Kasumi-1 (cell line): ENCODE measurements at places on chromosomes 12 and 14.

DNA sequence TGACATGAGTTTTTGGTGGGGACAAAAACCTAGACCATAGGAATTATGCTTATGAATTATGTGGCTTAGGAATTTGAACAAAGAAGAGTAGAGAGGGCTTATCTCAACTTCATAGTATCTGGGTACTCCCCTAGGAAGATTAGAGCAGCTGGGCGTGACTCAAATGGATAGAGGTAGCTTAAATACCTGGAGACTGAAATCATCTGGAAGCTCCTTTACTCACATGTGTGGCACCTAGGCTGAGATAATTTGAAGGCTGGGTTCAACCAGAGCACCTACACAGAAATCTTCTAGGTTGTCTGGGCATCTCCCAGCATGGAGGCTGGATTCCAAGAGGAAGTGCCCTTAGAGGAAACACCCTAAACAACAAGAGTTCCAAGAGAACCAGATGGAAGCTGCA lies 393.9 kb downstream of the ADAMTS20 start:
- no peak for DNase-seq

DNA sequence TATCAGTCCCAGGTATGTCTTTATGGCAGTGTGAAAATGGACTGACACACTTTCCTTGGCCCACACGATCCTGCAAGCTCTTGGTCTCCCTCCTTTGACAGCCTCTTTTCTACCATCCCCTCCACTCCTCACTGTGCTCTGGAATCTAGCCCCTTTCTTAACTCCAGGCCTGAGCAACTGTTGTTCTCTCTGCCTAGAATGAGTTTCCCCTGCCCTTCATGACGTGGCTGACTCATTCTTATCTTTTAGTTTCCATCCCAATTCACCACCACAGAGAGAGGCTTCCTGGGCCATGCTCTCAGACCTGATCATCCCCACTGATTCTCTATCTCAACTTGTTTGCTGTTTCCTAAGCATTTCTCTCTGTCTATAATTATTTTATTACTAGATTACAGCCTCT lies 157.4 kb upstream of the HMGA2 start:
- DNase-seq, result no peak

DNA sequence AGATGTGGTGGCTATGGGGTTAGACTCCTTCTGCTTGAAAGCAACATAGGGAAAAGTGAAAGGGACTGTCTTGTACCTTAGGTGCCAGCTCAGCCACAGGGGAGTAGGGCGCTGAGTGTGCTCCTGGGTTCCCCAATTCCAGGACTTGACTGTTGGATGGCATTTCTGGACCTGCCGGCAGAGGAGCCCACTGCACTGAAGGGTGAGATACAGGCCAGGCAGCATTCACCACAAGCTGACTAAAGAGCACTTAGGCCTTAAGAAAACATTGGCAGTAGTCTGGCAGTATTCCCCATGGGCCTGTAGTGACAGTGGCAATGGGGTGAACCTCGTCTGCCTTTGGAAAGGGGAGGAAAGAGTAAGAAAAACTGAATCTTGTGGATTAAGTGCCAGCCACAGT lies 67.1 kb upstream of the TMTC2 start:
- no peak for DNase-seq

DNA sequence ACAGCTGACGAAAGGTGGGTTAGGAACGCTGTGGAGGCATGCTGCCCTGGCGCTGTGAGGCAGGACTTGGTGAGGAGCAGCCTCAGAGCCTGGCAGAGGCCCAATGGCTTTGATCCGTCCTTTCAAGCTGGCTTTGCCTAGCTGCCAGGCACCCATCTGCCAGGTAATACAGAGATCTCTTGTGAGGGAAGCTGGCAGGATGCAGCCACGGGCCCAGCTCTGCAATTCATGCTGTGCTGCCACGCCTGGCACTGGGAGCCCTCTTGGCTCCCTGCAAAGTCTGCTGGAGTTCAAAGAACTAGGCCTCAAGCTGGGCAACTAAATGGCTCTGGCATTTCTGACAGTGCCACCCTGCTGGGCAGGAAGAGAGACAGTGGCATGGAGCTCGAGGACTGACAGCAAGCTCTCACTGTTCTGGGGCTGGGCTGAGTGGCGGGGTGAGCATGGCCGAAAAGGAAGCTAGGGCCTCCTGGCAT lies 18.7 kb downstream of the IQSEC3 start:
- no peak for DNase-seq

- DNase-seq, result no peak
Measured at GRCh38 chr14:30290001-30290400, 269.0 kb upstream of the G2E3 start.

GRCh38 chr12:90304231-90304630 lies 595.6 kb upstream of the ATP2B1 start:
- DNase-seq, result no peak

DNA sequence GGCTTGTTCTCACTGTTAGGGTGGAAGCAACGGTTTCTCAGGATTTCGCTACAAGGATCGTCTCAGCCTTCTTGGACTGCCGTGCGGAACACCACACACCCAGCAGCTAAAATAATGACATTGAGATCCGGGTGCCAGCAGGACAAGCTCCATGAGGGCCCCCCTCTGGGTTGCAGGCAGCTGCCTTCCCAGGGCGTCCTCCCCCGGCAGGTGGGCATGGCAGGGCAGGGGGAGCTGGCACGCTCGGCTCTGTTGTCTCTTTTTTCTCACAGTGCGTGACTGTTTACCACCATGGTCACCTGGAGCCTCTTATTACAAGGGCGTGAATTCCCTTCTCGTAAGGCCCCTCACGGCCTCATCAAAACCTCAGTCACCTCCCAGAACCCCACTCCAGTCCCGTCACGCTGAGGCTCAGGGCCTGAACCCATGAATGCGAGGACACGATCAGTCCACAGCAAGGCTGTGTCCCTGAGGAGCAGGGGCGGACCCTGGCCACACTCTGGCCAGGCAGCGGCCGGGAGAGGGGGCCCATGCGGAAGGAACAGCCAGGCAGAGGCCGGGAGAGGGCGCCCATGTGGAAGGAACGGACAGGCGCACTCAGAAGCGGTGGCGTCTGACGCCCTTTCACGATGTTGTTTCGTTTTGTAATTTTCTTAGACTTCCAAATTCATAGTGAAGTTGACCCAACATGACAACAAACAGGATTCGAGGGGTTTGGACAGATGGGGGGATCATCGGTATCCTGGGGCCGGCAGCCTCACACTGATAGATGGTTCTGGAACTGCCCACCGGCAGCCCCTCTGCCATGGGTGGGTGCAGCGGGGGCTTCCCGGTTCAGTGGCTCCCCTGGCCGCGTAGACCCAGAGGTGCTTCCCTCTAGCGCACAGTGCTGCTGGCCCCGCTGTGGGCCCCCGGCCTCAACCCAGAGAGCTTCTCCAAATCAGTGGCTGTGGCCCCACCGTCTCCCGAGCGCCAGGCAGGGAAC lies 10.0 kb downstream of the LRCOL1 start:
- peak; percentile 48 for DNase-seq

GRCh38 chr14:24317141-24317928 lies 6.0 kb downstream of the LTB4R start:
- no peak for DNase-seq
